ENCODE measurements at places on chromosomes 11 and 22. TPM values are rescaled to one million over a fixed set of nuclear protein-coding genes. Genes with fewer than 3 reads are reported as not detected.

GRCh38 chr11:108431997-108432396 lies 35.3 kb downstream of the C11orf65 start:
- H3K36me3 ChIP-seq, result no peaks in the 10 kb centered on the region
- H3K27ac ChIP-seq, result no peak overlapping the region
- DNase-seq, result no peak
- H3K4me1 ChIP-seq, result no peaks in the 10 kb centered on the region

The UBQLN3 gene
- not detected for total RNA-seq

The PTGDR2 gene
- total RNA-seq, result 0.14 TPM

The LRRN4CL gene
- total RNA-seq, result 0.16 TPM

The NNMT gene
- not detected for total RNA-seq

The MUC5AC gene
- total RNA-seq, result not detected

Measured in activated CD4-positive, alpha-beta T cell treated with anti-CD3 and anti-CD28 coated beads, Interleukin-2, amount 10 ng/mL, durations not matched to agents 24 days and 14 days (primary cell).